Omental fat pad (tissue), 4 donors: ENCODE measurements at places on chromosomes 2 and 18.

GRCh38 chr2:42947809-42948600 is 155.6 kb upstream of the HAAO start:
- DNase-seq = no peak

GRCh38 chr2:224951723-224952481 is 90.4 kb downstream of the DOCK10 start:
- no peak for DNase-seq

- no peak for DNase-seq
These were observed 29.3 kb downstream of the HS1BP3 start for GRCh38 chr2:20621366-20622295.

DNA sequence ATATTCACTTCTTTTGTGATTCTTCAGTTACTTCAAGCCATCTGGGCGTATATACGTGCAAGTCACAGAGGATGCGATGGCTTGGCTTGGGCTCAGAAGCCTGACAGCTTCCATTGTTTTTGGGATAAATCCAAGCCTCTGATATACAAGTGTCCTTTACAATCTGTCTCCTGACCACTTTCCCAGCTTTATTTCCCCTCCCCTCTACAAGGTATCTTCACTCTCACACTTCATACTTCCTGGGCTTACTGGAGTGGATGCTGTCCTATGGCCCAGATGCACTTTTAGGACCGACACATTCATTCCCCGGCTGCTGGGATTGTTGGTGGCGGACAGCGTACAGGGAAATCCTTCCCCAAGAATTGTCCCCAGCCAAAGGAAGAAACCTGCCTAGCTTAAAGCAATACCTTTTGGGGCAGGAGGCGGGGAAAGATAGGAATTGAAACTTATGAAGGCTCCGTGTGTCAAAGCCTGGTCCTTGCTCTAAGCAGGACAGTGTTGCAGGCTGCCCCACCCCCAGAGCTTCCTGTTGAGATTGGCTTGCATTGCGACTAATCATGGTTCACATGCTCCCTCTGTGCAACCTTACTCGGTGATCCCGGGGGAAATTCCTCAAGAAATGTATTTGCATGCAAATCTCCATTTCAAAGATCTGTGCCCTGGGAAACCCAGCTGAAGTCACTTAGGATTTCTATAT is 802.9 kb upstream of the ID2 start:
- no peak for DNase-seq

- DNase-seq = no peak
These were observed 5.4 kb downstream of the GCC2 start for GRCh38 chr2:108454440-108454839.

- no peak for DNase-seq
These were observed 1390.5 kb upstream of the ZEB2 start for GRCh38 chr2:145910416-145910815.

DNA sequence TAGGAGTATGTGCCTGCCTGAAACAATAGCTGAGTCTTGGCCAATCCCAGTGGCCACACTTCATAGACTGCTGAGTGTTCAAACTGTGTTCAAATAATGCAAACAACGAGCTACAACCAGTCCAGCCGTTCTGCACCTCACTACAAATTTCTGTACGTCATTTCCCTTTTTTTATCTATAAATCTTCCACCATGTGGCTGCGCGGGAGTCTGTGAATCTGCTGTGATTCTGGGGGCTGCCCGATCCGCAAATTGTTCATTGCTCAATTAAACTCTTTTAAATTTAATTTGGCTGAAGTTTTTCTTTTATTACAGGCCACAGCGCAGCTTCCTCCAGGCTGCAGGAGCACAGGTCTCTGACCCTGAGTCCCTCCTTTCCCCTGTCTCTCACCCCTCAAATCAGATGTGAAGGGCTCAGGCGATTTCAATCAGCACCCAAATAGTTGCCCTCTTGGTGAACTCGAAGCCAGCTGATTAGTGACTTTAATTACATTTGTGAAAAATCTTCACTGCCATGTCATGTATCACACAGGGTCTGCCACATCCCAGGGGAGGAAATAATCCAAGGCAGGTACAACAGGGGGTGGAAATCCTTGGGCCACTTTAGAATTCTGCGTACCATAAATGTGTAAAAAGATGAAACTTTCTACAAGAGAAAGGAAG is 145.6 kb downstream of the NDUFA10 start:
- DNase-seq = no peak

DNA sequence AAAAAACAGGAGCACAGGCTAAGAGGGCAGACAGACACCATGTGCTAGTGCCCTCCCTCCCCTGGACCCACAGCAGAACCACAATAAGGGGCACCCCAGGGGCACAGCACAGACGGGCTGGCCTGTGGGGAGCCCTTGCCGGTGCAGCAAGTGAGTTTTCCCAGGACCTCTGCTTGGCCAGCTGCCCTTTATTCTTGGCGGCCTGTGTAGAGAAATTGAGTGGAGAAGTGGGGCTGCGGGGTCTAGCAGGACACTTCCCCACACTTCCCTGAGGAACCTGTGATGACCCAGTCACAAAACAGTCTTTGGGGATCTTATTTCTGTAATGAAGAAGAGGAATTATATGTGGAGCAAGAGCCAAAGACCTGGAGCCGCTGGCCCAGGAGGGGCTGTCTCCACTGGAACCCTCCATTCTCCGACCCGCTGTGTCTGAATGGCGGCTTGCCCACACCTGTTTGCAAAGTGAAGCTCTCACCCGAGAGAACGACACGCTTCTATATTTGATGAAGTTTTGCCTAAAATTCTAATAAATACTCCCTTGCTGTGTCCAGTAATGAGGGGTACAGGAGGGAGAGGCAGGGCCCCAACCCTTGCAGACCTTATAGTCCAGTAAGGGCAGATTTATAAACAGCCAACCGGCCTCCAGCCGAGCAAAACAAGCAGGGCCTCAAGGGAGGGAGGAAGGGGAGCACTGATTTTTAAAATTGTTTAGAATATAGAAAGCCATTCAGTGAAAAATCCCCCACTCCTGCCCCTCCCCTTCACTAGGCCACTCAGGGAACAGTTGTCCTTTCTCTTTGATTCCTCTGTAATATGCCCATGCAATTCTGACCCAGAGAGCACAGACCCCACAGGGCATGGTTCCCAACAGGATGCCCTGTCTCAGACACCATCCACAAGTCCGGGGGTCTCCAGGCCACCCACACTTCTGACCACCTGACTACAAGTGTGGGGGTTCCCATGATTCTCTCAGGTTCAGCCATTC is 44.7 kb upstream of the SNED1 start:
- no peak for DNase-seq

- no peak for DNase-seq
These were observed 2.5 kb downstream of the COL3A1 start for GRCh38 chr2:188976545-188977268.

DNA sequence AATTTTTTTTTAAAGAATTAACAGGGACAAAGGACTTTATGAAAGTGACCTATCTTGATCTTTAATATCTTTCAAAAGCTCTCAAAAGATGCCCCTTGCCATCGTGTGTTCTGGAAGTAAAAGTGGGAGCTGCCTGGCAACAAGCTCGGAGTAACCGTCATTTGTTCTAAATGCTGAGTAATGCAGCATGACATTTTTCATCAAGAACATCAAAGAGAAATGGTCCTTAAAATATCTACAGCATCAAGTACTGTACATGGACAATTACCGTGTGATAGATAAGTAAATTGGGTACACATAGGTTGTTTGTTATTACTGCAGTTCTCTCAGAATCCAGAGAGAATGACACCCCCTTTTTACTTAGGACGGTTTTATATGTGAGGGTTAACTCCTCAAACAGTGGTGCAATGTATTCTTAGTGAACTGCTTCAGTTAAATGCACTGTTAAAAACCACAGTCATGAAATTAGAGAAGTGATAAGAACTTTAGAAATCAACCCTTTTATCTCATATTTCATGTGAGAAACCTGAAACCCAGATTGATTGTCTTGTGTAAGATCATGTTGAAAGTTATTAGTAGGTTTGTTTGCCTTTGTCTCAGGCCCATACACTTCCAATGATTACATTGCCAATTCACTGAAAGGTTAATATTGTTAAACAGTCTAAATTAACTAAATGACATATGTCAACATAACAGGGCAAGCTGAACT is 90.6 kb upstream of the HNMT start:
- DNase-seq = no peak

GRCh38 chr2:154762638-154763037 is 64.1 kb downstream of the KCNJ3 start:
- DNase-seq = no peak

- no peak for DNase-seq
These were observed 359.9 kb upstream of the HNRNPA3 start for GRCh38 chr2:176852667-176853066.

DNA sequence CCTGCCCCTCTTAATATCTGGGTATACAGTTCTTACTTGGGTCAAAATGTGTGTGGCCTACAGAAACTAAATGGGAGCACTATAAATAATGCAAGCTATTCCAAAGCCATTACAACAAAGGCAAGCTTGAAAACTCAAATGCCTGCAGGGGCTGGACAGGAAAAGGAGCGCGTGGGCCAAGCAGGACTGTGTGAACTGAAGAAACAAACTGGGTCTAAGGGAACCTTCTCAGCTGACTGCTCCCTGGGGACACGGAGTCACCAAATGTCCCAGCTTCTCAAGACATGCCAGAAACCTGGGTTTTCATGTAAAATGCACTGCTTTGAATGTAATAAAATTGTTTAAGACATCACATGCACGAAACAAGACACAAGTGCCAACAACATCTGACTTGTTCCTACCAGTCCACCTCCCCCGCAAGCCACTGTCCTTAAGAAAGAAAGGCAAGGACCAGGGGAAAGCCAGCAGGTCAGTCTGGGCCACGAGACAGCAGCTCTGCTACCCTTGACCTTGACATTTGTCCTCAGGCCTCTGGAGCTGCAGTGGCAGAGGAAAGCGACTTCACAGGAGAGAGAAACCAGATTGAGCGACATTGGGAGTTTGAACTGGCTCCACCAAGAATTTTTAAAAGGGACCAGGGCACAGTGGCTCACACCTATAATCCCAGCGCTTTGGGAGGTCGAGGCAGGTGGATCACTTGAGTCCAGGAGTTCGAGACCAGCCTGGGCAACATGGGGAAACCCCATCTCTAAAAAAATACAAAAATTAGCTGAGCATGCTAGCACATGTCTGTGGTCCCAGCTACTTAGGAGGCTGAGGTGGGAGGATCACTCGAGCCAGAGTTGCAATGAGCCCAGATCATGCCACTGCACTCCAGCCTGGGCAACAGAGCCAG is 89.7 kb upstream of the SH3BP4 start:
- DNase-seq = no peak

DNA sequence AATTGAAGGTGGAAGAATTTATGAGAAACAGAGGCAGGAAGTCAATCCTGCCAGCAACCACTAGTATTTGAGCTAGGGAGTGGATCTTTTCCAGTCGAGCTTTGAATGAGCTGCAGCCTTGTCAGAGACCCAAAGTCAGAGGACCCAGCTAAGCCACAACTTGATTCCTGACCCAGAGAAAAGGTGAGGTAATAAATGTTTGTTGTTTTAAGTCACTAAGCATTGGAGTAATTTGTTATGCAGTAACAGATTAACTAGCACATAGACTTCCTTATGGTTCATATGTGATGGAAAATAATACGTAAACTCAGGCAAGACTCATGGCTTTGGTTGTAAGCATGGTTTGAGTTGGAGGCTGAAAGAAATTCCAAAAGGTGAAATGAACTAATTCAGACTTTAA is 21.6 kb downstream of the EFEMP1 start:
- no peak for DNase-seq

- DNase-seq = no peak
These were observed 697.5 kb upstream of the RAB6C start for GRCh38 chr2:129281791-129282530.

- no peak for DNase-seq
These were observed 34.8 kb upstream of the SMIM21 start for GRCh38 chr18:75462178-75462832.
